CD4-positive, alpha-beta T cell treated with Interleukin-10 for 1 hour (primary cell): ENCODE measurements at places on chromosomes 6 and 20.

GRCh38 chr6:5786321-5786968 lies 220.3 kb downstream of the NRN1 start:
- DNase-seq: no peak

DNA sequence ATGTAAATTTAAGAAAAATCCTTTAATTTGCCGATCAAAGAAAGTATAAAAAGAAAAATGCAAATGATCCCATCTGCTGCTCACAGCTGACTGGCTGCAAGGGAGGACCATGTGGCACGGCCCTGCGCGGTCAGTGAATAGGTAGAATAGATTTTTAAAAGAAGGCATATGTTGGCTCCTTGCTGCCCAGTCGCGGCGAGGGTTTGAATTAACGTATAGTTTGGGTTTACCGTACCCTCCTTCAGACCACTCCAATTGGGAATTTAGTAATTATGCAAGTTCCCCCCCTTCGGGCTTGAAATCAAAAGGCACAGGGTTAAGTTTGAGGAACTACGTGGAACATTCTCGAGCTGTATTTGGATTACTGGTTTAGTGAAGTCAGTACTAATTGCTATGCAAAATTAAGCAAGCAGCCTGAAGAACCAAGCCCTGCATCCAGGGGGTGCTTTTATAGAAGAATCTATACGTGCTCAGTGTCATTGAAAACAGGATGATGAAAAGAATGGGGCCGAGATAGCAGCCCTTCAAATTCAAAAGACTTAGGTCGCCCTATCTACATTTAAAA lies 1.1 kb upstream of the BEND3 start:
- peak; percentile 30 for DNase-seq

DNA sequence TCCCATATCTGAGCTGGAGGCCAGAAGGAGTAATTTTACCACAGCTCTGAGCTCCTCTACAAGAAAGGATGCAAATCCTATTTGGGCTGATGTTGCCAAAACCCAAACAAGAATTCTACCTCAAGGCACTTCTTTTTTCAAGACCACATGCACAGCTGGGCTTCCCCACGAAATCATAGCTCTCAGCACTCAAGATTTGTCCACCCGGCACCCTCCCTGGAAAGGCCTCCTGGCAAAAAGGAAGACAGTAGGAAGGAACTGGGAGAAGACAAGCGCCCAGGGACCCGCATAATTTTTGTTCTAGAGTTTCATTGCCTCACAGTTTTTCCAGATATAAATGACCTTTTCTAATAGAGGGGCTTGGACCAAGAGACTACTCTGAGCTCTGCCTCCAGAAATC lies 90.5 kb downstream of the BANF2 start:
- no peak for DNase-seq

- no peak for DNase-seq
Measured at GRCh38 chr6:108168501-108169463, 3.0 kb downstream of the NR2E1 start.

GRCh38 chr20:53287357-53288042 lies 306.1 kb downstream of the ZNF217 start:
- no peak for DNase-seq

DNA sequence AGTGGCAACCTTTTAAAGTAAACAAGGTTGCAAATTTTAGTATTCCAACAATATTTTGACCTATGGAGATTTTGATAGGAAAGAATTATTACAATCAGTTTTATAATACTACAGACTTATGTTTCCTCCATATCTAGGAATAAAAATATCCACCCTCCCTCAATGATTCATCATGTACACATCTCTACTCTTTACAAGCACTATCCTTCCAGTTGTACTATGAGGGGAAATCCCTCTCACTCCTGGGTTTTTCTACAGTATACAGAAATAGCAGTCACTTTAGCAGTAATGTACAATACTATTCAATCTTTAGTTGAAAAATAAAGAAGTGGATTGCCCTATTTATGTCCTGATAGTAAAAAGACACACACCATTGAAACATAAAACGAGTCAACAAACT lies 46.3 kb upstream of the SCML4 start:
- DNase-seq: no peak

- no peak for DNase-seq
Measured at GRCh38 chr20:12875510-12875909, 133.3 kb upstream of the SPTLC3 start.

- DNase-seq: peak; percentile 66
Measured at GRCh38 chr6:116536216-116536621, 9.3 kb downstream of the TRAPPC3L start.

- DNase-seq: no peak
Measured at GRCh38 chr6:130975325-130975724, 87.7 kb downstream of the EPB41L2 start.

DNA sequence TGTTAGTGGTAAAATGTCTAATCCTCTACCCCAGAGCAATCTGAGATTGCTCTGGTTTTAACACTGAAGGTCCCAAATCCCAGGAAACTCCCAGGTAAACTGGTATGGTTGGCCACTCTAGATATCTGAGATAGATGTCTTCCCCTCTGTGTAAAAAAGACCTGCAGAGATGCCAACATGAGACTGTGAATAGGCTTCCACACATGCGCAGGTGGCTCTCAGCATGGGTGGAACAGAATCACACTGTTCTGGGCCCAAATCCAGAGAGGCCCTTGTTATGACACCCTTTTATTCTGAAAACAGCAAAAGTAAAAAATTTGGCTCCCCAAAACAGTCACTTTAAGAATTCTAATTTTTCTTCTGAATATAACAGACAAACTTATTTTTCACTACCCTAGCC lies 88.7 kb upstream of the BMP5 start:
- no peak for DNase-seq

DNA sequence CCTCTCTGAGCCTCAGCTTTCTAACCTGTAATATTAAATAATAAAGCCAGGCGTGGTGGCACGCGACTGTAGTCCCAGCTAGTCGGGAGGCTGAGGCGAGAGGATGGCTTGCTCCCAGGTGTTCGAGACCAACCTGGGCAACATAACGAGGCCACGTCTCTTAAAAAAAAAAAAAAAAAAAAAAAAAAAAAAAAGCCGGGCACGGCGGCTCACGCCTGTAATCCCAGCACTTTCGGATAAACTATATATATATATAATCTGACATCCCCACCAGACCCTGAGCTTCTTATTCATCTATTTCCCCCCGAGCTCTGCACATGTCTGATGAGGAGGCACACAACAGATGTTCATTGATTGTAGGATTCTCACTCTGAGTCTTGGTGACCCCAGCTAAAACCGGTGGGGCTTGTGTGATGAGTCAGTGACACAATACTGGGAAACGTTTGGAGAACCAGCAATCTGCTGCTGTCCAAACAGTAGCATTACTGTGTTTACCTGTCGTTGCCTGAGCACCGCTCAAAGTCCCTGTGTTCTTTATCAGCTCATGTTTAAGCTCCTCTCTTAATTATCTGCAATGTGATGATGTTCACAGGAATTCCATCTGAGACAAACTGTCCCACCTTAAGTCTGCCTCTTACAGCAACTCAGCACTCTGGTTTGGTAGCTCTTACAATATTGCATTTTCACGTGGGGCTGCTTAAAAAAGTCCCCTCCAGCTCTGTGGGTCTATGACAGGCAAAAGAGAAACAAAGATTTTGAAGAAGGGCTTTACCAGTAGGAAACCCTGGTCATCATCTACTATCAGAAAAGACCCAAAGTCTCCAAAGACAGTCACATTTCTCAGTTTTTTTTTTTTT lies 1.0 kb upstream of the SPATA2 start:
- no peak for DNase-seq

- DNase-seq: no peak
Measured at GRCh38 chr6:5979650-5980420, 26.9 kb downstream of the NRN1 start.

- no peak for DNase-seq
Measured at GRCh38 chr6:31305703-31306219, 33.9 kb upstream of the HLA-C start.

DNA sequence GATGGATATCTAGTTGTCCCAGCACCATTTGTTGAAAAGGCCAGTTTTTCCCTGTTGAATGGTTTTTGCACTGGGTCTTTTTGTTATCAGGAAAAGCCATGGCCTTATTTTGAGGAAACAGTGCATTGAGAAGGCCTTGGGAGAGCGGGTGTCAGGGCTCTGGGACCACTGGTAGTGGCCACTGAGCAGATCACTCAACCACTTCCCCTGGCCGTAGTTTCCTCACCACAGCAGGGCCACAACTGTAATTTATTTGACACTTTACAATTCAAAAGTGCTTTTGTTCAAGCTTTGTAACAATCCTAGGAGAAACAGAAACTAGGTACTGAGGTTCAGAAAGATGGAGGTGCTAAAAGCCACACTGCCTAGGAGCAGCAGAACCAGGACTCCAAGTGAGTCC lies 281.8 kb downstream of the GMDS start:
- DNase-seq: no peak

- DNase-seq: no peak
Measured at GRCh38 chr6:117194978-117195377, 70.4 kb upstream of the VGLL2 start.
